Naive thymus-derived CD8-positive, alpha-beta T cell (primary cell): ENCODE measurements at places on chromosomes 16 and 17.
A peak's percentile ranks its signal among the peaks of the same experiment; 100 is the strongest.

- no peak for DNase-seq
Measured at GRCh38 chr16:81185416-81185815, 53.1 kb upstream of the BCO1 start.

DNA sequence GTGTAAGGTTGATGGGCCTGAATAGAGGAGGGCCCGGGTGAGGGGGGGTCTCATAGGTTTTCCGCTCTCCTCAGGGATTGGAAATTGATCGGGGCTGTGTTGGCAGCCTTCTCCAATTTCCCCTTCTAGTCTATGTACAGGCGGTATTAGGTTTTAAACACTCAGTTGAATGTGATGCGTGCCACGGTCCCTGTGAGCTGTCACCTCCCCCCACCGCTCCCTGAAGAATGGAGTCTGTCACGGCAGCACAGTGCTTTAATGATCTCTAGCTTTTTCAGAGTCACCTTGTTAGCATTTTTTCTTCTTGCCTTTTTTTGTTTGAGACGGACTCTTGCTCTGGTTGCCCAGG lies 800 bp downstream of the COX4I1 start:
- no peak for DNase-seq

GRCh38 chr17:39225959-39226683 lies 376 bp upstream of the STAC2 start:
- DNase-seq, result peak; percentile 72

DNA sequence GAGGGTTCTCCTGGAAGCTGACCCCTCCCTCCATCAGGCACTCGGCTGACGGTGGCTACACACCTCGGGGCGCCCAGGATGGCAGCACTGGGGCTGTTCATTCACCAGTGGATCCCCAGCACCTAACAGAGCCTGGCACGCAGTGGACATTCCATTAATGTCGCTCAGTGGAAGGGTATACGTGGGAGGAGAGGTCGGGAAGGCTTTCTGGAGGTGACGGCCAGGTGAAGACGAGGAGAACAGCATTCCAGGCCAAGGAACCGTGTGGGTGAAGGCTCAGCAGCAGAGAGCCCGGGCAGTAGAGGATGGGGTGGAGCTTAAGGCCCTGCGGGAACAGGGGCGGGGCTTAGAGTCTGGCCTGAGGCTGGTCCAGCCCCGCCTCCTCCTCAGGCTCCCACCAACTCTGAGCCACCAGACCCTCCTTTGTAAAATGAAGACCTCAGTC lies 2.5 kb upstream of the HS3ST6 start:
- no peak for DNase-seq

DNA sequence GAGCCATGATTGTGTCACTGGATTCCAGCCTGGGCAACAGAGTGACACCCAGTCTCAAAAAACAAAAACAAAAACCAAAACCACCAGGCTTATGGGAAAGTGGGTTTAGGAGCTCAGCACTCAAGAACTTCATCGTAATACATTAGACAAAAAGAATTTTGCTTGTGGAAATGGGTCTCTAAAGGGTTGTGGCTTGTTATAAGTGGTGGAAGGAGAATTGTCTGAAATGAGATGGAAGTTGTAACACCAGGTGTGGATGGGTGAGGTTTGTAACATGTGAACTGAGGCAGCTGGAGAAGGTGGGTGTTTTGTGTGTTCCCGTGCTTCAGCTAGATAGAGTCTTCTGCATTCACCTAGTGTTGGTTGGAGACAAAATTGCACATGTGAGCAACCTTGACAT lies 35.8 kb downstream of the CDH1 start:
- DNase-seq, result no peak

- no peak for DNase-seq
Measured at GRCh38 chr17:35089586-35090296, 26.2 kb upstream of the RFFL start.

- no peak for DNase-seq
Measured at GRCh38 chr17:4162321-4162720, 19.3 kb downstream of the CYB5D2 start.
